Panc1 (cell line): ENCODE measurements at places on chromosomes 3 and 15.

- no peak for DNase-seq
Observed at GRCh38 chr3:147915057-147915456, 505.9 kb downstream of the ZIC1 start.

- no peak for DNase-seq
Observed at GRCh38 chr15:77706482-77707244, 74.0 kb upstream of the LINGO1 start.

DNA sequence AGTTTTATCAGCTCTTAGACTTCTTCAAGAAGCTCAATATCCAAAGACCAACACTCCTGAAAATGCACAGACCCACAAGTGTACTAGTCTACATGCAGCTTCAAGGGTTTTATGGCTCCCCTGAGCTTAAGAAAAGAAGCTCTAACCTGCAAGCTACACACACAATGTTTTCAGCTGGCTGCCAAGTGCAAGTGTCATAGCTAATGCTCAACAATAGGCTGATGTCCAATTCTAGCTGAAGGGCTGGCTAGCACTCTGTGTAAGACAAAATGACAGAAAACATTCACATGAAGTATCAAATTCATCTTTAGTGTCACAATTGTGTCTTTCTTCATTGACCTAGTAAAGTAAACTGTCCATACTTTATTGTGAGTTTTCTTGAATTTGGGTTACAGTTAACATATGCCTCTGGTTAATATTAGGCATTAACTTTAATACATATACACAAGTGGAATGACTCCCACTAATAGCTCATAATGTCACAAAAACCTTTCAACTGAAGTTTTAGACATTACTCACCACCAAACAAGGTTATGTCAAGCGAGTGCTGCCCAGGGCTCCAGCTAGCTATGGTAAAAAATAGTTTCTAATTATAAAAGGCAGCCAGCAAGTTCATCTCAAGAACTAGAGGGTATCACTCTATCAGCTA lies 15.1 kb downstream of the ABI3BP start:
- DNase-seq: no peak

DNA sequence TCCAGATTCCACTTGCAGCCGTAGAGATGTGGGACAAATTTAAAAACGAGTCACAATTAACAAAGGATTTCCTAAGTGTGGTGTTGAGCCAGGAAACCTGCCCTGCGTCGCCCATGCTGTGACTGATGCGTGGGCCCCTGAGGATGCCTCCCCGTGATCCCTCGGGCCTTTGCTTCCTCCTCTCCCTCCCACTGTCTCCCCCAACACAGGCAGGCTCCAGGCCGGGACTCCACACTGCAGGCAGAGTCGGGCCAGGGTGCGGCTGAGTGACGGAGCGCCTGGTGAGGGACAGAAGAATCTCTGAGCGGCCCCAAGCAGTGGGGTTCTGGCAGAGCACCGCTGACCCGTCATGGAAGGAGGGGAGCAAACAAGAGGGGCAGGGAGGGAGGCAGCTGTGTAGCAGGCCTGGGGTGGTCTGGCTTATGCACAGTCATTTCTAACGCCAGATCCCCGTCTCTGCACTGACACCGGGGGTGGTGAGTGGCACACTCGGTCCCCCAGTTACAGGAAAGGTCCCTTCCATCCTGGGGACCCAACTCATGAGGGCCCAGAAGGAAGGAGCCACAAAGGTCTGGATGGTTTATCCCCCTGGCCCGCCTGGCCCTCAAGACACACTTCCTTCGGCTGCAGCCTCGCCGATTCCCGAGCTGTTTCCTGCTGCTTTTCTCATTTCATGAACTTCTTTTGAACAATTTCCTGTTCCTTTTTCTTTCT lies 91.0 kb downstream of the XXYLT1 start:
- no peak for DNase-seq

- no peak for DNase-seq
Observed at GRCh38 chr3:169328471-169328870, 335.0 kb downstream of the MECOM start.

- no peak for DNase-seq
Observed at GRCh38 chr15:44125879-44126278, 69.2 kb downstream of the FRMD5 start.

- no peak for DNase-seq
Observed at GRCh38 chr15:91407269-91407889, 307.3 kb downstream of the SV2B start.

DNA sequence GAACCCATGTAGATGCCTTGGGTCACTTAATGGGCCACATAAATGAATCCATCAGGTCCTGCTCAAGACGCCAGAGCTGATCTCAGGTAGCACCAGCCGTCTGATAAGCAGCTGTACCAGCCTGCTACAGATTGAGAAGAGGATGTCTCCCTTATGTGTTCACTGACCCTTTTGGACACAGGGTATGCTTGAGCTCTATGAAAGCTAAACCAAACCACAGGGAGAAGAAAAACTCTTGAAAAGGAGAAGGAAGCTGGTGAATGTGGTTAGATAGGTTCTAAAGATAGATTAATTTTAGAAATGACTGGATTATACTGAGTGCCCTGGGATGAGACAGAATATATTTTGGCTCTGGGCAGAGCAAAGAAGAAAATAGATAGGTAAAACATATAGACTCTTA lies 187.5 kb downstream of the SPATA16 start:
- no peak for DNase-seq

- no peak for DNase-seq
Observed at GRCh38 chr3:44418549-44418948, 58.9 kb downstream of the ZNF445 start.

GRCh38 chr15:99978426-99978825 lies 245.2 kb upstream of the LYSMD4 start:
- no peak for DNase-seq

GRCh38 chr3:1015826-1016225 lies 77.0 kb upstream of the CNTN6 start:
- no peak for DNase-seq
